Stimulated activated CD8-positive, alpha-beta memory T cell treated with anti-CD3 and anti-CD28 coated beads, Interleukin-12 subunit alpha, Interleukin-12 subunit beta, amount 100 ng/mL, for 4 hours (primary cell): ENCODE measurements at places on chromosomes 12 and 14.

GRCh38 chr14:23529016-23529415, 22.5 kb downstream of the ZFHX2 start:
- no peak for DNase-seq

DNA sequence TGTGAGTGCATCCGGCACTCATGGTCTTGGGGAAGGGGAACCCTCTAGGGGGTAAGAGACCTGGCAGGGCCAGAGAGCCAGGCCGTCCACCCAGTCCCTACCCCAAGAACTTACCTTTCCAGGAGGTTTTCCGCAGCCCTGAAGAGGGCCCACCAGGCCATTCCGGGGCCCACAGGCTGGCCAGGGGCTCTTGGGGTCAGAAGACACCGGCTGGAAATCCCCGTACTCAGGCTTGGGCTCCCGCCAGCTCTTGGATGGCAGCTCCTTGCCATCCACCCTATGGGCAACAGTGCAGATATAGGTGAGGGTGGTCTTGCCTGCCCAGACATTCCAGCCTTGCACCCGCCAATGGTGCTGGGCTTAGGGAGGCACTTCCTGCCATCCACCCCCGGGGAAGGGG, 34.6 kb downstream of the NCKAP5L start:
- no peak for DNase-seq

- no peak for DNase-seq
Observed at GRCh38 chr12:109981311-109981710, 14.9 kb downstream of the GIT2 start.

DNA sequence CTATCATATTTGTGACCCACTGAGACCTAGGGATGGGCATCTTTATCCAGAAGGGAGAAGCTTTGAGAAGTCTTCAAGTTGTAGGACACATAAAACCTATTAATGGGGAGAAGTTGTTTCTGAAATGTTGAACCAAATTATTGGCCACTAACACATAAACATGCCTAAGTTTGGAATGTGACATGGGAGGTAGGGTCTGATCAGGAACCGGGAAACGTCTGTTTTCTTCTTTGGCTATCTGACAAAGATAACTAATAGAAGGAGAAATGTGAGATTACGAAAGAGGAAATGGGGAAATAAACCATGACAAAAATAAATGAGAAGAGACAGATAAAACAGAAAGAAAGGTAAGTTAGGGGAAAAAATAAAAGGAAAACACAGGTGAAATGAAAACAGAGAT, 425.2 kb downstream of the EGLN3 start:
- no peak for DNase-seq

DNA sequence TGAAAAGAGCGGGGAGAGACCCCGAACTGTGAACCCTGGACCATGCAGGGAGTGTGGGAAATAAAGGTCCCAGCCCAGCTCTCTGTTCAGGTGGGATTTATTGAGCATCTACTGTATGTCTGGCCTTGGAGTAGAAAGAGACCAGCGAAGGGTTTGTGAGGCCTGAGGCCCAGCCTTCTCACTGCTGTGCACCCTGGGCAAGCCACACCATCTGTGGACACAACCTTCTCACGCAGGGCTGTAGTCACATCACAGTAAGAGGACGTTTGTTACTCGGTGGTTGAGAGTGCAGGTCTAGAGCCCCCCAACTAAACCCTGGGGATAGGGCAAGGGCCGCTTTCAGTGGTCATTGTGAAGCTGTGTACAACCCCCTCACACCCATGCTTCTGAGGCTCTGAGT, 18.2 kb downstream of the FAM222A start:
- DNase-seq, result no peak

DNA sequence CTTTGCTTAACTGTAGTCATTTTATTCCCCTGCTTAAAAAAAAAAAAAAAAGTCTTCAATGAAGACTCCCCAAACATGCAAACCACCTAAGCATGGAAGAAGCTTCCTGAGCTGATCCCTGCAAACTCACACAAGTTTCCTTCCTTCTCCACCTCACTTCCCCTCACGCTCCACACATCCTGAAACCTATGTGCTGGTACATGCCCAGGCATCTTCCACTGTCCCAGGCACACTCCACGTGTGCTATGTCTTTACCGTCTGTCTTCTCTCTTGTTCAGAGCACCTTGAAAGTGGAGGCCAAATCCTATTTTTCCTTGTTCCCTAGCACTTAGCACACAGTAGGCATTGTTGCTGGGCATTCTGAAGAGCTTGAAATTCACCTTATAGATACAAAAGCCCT, 13.4 kb downstream of the LRIG3 start:
- DNase-seq, result no peak

GRCh38 chr14:82536566-82536965, 1002.9 kb upstream of the SEL1L start:
- DNase-seq, result no peak

DNA sequence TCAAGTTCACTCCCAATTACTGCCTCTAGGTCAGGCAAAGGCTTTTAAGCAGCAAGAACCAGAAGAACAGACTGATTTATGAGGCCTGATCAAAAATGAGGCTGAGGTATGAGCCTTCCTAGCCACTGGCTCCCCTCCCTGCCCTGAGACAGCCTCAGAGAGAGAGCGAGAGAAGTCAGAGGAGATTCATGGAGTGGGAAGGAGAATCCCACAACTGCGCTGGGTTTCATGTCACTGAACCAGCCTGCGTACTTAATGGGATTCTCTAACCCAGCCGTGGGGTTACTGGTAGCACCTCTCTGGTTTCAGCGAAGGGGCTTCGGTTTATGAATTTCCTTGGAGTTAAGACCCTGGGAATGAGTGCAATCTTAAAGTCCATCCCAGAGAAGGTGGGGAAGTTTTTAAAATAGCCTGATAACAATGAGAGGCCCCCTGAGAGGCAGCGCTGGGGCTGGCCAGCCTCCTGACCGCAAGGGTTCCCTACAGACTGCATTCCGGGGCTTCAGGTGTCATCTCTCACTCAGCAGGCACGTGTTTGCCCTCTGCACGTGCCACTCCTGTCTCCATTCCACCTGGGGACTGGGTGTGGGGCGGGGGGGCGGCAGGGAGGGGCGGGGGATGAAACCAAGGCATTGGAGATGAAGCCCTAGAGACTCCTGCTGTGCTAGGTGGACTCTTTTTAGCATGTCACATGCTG, 6.1 kb upstream of the GPRC5A start:
- no peak for DNase-seq

- DNase-seq, result no peak
Observed at GRCh38 chr14:57736391-57736790, 129.5 kb downstream of the SLC35F4 start.

DNA sequence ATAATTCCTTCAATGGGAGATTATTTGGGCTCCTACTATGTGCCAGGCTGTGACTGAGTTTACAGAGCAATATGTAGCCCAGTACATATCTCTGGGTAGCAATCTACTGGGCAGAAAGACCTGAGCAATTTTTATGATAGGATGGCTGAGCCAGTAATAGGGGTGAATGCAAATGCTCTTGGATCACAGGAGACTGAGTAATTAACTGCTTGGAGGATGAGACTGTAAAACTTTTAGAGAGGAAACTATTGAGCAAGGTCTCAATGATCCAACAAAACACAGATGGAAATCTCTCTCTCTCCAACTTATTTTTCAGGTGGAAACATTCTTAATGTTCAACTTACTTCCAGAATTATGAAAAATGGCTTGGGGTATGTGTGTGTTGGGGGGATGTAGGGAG, 402.2 kb downstream of the AEBP2 start:
- DNase-seq, result no peak

GRCh38 chr14:87816416-87816815, 176.6 kb downstream of the GALC start:
- DNase-seq, result no peak
